Activated T-helper 9 cell treated with anti-CD3 and anti-CD28 coated beads, Interleukin-2, amount 50 U/mL, for 16 hours (primary cell): ENCODE measurements at places on chromosomes 1 and 21.
A peak's percentile ranks its signal among the peaks of the same experiment; 100 is the strongest.

GRCh38 chr1:111538343-111539025, 35.1 kb upstream of the ADORA3 start:
- DNase-seq = no peak

- no peak for DNase-seq
These were observed 54.6 kb downstream of the CASQ2 start for GRCh38 chr1:115713906-115714305.

- no peak for DNase-seq
These were observed 75.4 kb downstream of the CEP170 start for GRCh38 chr1:243179720-243180119.

DNA sequence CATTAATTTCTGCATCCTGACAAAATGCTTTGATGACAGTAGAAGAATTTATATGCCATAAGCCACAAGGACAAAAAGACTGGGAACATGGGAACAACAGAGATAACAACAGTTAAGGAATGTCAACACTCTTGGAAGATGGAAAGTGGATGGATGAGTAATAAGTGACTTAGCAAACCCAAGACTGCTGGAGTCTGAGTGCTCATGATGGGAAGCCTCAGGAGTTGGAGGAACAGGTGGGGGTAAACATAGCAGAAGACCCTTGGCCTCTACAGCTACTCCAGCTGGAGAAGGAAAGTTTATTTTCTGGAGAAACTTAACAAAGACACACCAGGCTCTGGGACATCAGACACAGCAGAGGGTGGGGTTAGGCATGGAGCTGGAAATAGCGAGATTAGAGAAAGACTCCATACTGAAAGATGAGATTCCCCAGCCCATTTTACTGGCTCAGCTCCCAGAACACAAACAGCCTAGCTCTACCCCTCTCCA, 13.6 kb downstream of the G0S2 start:
- no peak for DNase-seq

DNA sequence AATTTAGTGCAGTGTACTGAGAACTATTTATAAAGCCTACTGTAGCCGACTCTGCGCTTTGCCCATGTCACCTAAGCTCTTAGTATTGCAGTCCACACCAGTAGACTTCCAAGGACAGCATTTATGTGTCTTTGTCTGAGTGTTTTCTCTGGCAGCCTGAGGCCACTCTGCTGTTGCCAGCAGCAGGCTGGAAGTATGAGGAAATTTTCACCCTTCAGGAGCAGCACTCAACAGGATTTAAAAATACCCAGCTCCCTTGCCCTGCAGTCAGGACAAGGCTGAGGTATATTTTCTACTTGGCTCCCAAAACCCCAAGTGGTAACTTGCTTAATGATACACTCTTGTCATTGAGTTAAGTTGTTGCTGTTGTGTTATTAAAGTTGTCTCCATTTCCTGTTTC, 230.1 kb downstream of the SRGAP2C start:
- DNase-seq = no peak

- DNase-seq = no peak
These were observed 181.5 kb upstream of the ATP1B1 start for GRCh38 chr1:168924976-168925375.

- DNase-seq = no peak
These were observed 14.9 kb upstream of the AGT start for GRCh38 chr1:230728710-230729392.

- DNase-seq = no peak
These were observed 41.0 kb downstream of the PGBD5 start for GRCh38 chr1:230385158-230385450.

GRCh38 chr1:160797271-160797709, 1.3 kb downstream of the LY9 start:
- DNase-seq = no peak

- no peak for DNase-seq
These were observed 288.4 kb upstream of the PRMT6 start for GRCh38 chr1:106768077-106768476.

- DNase-seq = no peak
These were observed 67.1 kb downstream of the MAN1C1 start for GRCh38 chr1:25683731-25684130.

- no peak for DNase-seq
These were observed 504 bp downstream of the H6PD start for GRCh38 chr1:9235096-9235459.

DNA sequence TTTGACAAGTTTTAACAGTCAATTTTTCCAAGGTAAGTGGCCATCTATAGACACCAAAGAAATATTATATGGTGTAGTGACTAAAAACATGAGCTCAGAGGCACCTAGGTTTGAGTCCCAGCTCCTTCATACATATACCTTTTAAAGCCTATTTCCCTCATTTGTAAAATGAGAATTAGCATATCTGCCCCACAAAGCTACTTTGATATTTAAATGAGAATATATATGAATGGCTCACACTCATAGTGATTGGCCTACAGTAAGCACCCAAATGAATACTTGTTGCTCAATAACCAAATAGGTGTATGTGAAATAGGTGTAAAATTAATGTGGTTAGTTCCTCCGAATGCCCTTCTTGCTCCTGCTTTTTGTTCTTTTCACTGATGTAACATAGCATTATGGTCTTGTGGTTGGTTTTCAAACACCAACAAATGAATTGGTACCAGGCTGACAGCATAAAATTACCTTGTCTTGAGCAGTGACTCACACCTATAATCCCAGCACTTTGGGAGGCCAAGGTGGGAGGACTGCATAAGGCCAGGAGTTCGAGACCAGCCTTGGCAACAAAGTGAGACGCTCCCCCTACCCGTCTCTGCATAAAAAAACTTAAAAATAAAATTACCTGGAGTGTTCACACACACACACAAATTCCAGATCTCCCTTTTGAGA, 25.3 kb downstream of the CNIH4 start:
- no peak for DNase-seq

DNA sequence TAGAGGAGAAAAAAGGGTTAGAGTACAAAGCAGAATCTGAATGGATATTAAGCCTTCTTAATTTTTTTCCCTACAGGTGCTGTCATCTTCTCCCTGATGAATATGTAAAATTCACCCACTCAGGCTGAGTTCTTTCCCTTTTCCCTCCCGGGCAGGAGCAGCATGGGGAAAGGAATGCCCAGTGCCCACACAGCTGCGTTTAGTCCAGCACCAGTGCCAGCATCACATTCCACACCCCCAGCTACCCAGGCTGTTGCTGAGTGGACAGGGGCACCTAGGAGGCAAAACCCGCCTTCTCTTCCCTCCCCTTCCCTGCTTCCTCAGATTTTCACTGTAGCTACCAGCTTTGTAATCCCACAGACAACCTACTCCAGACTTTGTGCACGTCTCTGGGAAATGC, 3.4 kb upstream of the CADM3 start:
- no peak for DNase-seq

DNA sequence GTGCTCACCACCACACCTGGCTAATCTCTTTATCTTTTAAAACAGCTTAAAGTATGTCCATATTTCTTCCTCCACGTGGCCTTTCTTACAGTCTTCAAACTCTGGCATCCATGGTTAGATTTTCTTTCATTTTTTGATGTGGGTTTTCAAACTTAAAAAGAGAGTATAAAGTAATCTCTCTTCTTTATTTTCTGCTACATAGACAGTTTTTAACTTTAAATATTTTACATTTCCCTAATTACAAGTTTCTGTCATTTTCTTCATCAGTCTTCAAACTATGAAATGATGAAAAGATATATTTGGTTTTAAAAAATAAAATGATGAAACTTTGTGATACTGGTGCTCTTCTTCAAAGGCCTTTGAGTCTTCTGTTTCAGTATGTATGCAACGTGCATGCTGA, 143.5 kb upstream of the ESRRG start:
- DNase-seq = no peak

DNA sequence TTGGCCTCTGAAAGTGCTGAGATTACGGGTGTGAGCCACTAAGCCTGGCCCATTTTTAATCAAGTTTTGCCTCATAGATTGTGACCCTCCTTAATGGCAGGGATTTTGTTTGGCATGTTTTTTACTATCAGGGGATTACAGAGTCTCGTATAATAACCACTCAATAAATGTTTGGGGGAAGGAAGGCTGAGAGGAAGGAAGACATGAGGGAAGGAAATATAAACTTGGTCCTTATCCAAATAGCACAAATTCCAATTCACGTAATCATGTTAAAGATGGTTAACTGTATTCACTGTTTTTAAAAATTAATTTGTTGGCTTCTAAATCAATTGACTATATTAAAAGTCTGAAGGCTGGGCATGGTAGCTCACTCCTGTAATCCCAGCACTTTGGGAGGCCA, 30.9 kb upstream of the SERTAD4 start:
- no peak for DNase-seq

- DNase-seq = no peak
These were observed 26.9 kb downstream of the WDR26 start for GRCh38 chr1:224407571-224408293.

- no peak for DNase-seq
These were observed 5.9 kb upstream of the FOXJ3 start for GRCh38 chr1:42340901-42341300.

GRCh38 chr21:44485254-44485793, 30.0 kb downstream of the LRRC3 start:
- DNase-seq = peak; percentile 30

- no peak for DNase-seq
These were observed 292.9 kb upstream of the DUSP10 start for GRCh38 chr1:222034790-222035189.

GRCh38 chr1:231806623-231807495, 180.3 kb downstream of the DISC1 start:
- no peak for DNase-seq

GRCh38 chr21:45167796-45168222, 93.4 kb downstream of the ADARB1 start:
- DNase-seq = no peak

GRCh38 chr1:233281711-233282581, 13.6 kb downstream of the PCNX2 start:
- no peak for DNase-seq

DNA sequence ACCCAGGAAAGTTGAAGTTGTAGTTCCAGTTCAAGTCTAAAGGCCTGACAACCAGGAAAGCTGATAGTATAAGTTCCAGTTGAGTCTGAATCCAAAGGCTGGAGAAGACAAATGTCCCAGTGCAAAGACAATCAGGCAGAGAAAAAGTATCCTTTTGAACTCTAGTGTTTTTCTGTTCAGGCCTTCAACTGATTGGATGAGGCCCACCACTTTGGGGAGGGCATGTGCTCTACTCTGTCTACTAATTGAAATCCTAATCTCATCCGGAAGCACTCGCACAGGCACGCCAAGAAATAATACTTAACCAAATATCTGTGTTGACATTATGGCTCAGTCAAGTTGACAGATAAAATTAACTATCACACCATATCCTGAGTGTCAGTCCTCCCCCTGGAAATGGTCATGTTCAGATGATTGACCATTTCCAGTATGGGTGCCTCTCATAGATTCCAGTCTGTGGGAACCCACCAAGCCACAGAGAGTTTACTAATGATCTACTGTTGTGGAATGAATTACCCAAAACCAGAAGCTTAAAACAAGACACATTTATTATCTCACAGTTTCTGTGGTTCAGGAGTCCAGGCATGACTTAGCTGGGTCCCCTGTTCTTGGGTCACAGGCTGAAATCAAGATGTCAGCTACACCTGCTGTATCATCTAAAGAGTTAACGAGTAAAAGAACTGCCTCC, 296.3 kb upstream of the ZP4 start:
- no peak for DNase-seq

- DNase-seq = no peak
These were observed 18.0 kb upstream of the PRDM15 start for GRCh38 chr21:41897047-41897669.

DNA sequence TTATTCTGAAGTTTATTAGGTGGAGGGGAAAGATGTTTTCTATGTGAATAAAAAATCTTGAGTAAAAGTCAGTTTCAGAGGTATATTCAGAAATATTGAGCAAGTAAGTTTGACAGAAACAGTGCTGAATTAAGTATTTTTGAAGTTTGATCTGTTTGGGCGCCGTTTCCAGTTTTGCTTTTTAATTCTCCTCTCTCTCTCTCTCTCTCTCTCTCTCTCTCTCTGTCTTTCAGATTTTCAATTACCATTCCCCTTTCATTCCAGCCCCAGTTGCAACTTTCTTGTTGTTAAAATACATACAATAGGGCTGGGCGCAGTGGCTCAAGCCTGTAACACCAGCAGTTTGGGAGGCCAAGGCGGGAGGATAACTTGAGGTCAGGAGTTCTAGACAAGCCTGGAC, 24.0 kb downstream of the ADGRL2 start:
- no peak for DNase-seq

DNA sequence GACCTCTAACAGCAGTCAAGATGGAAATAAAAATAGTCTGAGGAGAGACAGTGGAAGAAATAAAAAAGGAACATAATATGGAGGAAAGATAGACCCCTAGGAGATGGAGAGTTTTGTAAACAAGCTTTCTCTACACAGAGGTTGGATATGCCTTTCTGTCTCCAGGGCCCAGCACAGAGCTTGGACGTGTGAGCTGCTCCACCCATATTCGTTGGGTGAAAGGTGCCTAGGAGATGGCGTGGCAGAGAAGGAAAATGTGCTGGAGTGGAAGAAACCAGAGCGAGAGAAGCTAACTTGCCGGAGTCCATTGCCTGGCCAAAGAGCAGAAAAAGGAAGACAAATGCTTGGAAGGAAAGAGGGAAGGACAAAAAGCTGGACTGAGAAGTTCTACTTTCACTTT, 78.3 kb upstream of the LMO4 start:
- DNase-seq = no peak

DNA sequence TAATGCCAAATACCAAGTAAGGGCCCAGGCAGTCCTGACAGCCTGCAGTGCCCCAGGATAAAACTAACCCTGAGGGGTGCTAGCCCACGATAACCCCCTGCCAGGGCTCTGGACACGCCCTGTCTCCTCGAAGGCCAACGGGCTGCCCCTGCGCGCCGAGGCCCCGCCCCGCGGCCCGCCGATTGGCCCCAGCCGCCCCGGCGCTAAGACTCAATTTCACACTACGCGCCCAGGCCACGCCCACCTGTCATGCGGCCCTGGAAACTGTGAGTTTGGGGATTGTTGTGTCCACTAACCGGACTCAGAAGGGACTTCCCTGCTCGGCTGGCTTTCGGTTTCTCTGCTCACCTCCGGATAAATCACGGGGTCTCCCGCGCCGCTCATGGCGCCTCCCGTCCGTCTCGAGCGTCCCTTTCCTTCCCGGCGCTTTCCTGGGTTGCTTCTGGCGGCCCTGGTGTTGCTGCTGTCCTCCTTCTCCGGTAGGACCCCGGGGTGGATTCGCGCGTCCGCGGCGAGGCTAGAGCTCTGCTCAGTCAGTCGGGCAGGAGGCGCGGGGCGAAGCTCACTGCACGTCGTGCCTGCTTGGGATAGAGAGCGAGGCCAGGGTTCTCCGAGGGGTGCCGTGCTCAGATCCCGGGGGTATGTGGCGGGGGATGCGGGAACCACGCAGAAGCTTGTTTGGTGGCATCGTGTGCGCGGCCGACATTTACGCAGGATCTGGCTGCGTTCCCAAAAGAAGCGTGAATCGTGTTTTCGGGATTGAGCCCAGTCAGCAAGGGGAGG, at the start of gene CR1L:
Gene CR1L, plus strand, starts transcription at position 282 of the 783 bp plus-strand sequence. Its CDS starts 101 bp downstream, at position 383.
- peak; percentile 49 for DNase-seq
